ENCODE measurements at places on chromosomes 1 and 21.

DNA sequence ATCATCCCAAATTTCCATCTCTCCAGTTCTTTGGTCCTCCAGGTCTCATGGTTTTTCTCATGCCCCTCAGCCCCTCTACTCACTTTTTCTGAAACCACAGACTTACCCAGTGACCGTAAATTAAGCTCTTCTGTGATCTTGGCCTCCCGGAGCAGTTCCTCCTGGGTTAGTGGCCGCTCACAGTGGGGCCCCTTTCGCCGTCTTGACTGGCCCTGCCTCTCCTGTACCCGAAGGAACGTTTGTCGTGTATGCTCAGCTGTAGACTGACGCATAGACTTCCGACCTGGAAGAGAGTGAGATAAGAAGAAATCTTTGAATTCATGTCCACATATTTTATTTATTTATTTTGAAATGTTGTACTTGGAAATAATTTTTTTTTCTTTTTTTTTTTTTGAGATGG is 5.8 kb downstream of the VPS72 start:
- DNase-seq = no peak

- no peak for DNase-seq
Measured at GRCh38 chr1:240415532-240415931, 196.4 kb downstream of the GREM2 start.

DNA sequence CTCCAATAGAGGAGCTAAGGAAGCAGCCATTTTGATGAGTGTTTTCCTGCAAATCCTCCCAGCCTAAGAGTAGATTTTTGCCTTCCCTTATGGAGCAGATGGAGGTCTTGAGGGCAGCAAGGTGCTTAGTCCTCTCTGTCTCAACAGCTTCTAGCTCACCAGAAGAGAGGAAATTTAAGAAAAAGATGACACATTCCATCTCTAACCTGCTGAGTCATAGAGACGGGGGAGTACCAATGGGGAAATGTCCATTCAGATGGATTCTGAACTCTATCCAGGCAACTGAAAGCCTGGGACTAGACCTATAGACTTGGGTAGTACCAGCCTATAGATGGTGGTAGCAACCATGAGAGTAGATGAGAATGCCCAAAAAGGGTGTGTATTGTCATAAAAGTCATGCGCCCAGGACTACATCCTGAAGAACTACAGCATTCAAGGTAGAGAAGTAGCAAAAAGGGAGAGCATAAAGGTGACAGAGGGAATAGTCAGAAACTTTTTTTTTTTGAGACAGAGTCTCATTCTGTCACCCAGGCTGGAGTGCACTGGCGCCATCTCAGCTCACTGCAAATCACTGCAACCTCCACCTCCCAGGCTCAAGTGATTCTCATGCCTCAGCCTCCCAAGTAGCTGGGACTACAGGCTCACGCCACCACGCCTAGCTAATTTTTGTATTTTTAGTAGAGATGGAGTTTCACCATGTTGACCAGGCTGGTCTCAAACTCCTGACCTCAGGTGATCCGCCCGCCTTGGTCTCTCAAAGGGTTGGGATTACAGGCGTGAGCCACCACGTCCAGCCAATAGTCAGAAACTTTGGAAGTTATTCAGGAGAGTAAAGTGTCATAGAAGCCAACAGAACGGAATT is 10.7 kb upstream of the ELOA start:
- DNase-seq = no peak

DNA sequence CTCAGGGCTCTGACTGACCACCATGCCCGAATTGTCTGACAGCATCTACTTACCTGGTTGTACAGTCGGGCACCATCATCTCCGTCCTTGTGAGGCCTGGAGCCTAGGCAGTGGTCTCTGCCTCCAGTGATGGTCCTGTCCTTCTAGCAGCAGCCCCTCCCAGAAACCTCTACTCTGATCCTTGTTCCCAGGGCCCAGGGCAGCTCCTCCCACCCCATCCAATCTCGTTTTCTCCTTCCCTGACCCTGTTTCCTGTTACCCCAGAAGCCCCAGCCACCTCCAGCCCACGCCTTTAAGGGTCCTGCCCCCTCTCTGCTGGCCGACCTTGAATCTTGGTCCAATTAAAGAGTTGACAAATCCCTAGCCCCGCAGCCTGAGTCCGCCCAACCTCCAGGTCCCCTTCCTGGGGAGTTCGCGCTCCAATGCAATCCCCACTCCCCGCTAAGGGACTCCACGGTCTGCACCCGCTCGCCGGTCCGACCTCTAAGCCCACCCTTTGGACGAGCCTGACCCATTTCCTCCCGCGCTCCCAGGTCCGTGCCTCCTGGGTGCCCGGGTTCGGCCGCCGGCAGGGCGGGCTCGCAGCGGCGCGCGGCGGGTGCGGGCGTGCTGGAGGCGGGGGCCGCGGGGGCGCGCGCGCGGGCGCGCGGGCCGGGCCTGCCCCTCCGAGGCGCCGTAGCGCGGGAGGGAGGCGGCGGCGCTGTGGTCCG is at the start of gene B4GALT2:
TSS of gene B4GALT2 (plus strand) at position 660 of the 710 bp plus-strand sequence. CDS start 1,951 bp downstream, outside the sequence.
- DNase-seq = no peak

GRCh38 chr1:8194481-8195227 is 123.3 kb upstream of the SLC45A1 start:
- DNase-seq = no peak

DNA sequence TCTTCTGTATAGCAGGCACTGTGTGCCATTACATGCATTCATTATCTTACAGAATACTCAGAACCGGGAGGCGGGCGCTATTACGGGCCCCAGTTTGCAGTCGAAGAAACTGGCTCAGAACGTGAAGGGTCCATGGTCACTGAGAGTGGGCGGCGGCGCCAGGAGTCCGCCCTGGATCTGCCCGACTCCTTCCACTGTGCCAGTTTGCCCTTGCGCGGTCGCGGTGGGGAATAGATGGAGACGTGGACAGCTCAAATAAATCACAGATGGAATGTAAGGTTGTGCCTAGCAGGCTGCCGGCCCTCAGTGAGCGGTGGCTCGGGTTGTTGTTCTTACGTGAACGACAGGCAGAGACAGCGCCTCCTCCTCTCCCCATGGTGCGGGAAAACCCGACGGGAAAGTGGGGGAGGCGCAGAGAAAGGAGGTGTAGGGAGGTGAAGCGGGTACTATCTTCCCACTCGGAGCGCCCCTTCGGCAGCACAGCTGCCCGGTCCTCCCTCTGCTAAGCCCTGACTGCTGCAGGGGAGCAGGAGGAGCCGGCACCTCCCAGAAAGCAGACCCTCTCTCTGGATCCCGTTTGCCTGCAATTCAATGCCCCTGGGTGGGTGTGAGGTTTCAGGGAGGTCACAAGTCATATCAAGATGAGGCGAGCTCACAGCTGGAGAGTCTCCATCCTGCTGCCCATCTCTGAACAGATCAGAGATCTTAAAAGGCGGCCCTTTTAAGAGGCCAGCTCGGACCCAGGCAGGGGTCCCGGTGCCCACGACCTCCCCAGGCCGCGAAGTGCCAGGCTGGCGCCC is 1.1 kb downstream of the COL9A2 start:
- no peak for DNase-seq

DNA sequence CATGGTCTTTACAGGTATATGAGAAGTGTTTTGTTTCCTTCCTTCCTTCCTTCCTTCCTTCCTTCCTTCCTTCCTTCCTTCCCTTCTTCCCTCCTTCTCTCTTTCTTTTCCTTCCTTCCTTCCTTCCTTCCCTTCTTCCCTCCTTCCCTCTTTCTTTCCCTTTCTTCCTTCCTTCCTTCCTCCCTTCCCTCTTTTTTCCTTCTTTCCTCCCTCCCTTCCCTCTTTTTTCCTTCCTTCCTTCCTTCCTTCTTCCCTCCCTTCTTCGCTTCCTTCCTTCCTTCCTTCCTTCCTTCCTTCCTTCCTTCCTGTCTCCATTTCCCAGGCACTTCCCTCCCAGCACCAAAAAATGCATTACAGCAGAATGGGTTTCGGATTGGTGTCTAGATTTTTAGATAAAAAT is 235.0 kb upstream of the KIAA0040 start:
- DNase-seq = no peak

DNA sequence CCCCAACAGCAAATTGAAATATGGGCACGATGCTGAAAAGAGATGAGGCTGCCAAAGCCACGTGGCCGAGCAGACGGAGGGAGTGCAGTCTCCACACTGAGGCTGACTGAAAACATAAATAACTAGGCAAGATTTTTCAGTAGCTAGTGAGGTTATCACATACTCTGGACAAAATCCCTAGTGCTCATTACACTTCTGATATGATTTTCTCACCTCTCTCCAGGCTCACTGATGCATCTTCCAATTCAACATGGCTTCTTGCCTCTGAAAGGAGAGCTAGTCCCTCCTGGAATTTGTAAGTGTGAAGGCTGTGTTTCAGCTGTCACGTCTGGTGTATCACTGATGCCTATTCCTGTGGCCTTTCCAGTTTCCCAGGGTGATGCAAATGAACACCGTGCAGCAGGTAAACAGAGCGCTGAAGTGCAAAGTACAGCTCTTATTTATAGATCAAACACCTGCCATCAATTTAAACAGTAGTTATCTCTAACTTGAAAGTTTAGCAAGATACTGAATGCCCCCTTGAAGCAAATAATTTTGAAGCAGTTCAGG is 656.1 kb downstream of the KIF26B start:
- DNase-seq = no peak

DNA sequence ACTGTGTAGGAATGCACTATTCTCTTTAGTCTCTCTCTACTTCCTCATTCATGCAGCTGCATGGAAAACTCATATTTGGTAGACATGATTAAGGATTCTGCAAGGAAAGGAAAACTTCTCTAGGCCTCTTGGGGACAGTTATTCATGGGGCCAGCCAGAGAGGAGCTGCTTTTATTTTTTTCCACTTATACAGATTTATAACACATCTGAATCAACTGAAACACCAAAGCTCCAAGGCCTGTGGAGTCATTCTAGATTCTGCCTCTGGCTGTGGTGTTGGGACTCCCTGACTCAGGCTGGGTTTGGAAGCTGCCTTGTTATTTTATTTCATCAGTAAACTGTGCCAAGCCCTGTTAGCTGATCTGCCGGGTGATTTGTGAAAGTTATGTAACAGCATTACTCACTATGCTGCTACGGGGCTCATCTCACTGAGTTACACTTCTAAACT is 83.9 kb upstream of the EDEM3 start:
- no peak for DNase-seq

DNA sequence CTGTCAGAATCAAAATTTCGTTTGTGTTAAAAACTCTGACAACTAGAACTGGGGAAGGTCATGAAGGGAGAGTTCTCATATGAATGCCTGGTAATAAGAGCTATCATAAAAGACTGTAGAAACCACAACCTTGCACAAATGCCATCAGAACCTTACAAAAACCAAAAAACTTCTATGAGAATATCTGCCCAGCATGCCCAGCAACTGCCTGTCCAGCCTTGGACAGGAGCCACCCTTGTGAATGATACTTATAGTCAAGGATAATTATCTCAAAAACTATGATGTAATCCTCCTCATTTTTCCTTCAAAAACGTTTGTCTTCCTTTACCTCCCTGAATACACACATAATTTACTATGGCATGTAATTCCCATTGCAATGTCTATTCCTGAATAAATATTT is 53.4 kb upstream of the C1orf185 start:
- no peak for DNase-seq

DNA sequence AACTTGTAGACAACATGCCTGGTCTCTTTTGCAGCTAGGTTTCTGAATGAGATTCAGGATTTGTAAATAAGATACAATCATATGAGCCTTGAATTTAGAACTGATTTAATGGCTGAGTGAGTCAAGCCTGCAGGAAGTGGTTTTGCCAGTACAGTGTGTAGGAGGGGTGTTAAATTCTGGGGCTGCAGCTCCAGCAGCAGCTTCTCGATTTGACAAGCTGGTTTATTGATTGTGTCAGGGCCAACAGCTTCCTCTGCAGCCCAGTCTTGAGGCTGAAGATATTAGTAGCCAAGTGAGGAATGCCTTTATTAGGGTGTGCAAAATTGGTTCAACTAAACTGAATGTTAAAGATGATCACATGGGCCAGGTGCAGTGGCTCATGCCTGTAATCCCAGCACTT is 11.5 kb upstream of the PLA2G5 start:
- DNase-seq = no peak

- no peak for DNase-seq
Measured at GRCh38 chr1:88169939-88170338, 514.1 kb upstream of the PKN2 start.

DNA sequence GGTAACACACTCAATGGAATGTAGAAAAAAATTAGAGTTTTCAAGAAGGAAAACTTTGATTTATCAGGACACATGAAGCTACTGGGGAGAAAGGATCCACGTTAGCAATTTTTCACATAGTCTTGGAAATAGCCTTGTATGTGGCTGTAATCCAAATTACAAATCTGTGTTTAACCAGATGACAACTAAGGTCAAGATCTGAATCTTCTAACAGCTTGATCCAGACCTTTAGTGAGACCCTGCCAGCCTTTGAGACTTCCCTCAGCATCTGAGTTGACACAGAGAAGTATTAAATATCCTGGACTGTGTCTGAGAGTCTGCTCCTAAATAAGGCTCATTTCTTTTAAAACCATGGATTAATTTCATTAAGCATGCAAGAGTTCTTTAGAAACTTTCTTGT is 135.9 kb upstream of the KCNK2 start:
- DNase-seq = no peak

- no peak for DNase-seq
Measured at GRCh38 chr1:17515902-17516301, 23.6 kb upstream of the ARHGEF10L start.

- DNase-seq = no peak
Measured at GRCh38 chr1:153649137-153649862, 9.2 kb upstream of the SNAPIN start.

DNA sequence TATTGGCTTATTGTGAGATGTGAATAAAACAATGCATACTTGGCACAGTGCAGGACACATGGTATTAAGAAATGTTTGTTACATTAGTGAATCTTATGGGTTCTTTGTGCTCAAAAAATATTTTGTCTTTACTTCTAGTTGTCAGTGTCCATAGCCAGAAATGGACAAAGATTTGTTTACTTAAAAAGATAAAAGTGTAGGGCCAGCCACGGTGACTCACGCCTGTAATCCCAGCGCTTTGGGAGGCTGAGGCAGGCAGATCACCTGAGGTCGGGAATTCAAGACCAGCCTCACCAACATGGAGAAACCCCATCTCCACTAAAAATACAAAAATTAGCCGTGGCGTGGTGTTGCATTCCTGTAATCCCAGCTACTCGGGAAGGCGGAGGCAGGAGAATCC is 654.6 kb upstream of the NEGR1 start:
- DNase-seq = no peak

DNA sequence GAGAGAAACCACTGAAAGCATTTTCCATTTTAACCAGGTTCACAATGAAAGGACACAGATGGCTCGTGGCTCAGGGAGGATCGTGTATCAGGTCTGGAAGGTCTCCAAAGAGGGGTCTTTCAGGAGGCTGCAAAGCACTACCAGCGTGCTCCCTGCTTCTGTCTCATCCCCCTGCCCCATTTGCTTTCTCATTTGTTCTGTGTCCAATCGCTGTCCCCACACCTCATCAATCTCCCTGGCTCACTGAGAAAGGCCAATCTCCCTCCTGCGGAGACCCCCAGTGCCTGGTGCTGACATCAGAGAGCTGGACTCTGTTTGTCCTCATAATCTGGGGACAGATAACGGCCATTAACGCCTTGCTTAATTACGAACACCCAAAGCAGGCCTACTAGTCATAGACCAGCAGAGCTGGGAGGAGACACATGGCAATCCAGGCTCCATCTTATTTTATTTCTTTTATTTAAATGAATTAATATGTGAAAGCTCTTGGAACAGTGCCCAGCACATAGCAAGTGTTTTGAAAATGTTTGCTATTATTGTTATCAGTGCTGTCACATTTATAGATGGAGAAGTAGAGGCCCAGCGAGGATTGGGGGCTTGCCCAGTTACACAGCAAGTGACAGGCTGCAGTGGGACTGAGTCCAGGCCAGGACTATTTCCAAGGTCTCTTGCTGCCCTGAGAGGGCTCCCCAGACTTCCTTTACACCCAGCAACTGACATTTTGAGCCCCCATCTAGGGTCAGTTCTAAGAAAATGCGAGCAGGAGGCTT is 341.0 kb upstream of the USP24 start:
- no peak for DNase-seq
